ENCODE measurements at places on chromosomes 7 and 10.
A peak's percentile ranks its signal among the peaks of the same experiment; 100 is the strongest.

- DNase-seq, result no peak
Measured at GRCh38 chr10:128230401-128230800, 104.2 kb upstream of the MKI67 start.

DNA sequence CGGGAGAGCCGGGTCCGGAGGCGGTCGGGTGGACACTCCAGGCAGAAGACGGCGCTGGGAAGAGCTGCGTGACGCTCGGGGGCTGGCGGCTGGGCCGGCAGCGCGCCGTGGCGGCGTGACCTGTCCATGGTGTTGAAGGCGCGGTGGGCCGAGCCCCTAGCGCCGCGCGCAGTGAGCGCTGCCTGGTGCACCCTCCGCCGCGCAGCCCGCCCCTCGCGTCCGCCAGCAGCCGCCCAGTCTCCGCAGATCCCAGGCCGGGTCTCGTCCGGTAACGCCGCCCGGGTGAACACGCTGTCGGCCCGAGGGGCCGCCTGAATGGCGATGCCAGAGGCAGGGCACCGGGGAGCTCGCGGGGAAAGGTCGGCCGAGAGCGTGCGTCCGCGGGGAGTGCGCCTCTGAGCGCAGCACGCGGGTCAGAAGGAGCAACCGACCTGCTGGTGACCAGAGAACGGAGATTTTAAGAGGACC is 657 bp upstream of the TMEM178B start:
- peak; percentile 25 for DNase-seq

GRCh38 chr7:73429622-73430505 is 3.7 kb upstream of the FZD9 start:
- no peak for DNase-seq

DNA sequence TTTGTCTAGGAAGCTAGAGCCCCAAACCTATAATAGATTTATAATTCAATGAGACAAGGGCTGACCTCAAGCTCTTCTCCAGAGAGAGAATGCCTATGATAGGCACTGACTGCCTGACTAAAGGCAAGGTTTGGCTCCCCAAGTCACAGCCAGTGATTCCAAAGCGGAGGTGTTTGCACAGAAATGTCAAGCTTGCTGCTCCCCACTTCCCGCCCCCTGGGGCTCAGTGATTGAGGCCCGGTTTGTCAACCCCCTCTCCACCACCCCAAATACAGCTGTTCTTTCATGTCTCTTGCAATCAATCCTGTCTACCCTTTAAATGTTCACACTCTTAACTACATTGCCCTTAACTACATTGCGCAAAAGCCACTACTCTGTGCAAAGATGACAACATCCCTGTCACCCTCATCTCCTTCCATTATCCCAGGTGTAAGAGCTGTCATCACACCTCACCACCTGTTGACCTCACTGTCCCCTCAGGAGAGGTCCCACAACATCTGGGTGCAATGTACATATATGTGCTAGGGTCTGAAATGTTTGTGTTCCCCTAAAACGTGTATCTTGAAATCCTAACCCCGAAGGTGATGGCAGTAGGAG is 58.0 kb downstream of the NUDCD3 start:
- no peak for DNase-seq

DNA sequence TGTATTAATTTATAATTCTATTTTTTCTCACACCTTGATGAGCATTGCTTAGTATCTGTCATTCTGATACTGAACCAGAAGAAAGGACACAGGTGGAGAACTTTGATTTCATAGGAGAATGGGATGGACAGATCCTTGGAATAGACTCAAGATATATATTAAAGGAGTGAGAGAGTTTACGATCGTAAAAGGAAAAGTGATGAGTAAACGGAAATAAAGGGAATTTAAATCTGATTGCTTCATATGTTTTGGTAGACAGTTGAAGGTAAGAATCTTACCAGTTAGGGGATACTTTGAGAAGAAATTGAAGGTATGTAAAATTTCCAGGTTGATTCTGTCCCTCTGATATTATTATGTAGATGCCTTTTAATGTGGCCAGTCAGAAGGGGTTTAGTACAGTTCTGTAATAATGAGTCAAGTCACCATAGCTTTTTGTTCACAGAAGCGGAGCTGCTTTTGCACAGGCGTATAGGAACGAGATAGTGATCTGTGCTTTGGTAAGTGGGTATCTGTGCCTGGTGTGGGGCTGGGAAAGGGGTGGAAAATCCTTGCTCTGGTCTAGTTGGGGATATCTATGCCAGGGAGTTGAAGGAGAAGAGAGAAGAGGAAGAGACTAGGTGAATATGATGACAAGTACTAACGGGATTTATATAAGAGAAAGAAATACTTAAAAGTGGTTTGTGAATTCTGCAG is 15.4 kb downstream of the SP4 start:
- DNase-seq, result no peak

GRCh38 chr7:1579481-1580421 is 9.9 kb upstream of the PSMG3 start:
- DNase-seq, result peak; percentile 96

DNA sequence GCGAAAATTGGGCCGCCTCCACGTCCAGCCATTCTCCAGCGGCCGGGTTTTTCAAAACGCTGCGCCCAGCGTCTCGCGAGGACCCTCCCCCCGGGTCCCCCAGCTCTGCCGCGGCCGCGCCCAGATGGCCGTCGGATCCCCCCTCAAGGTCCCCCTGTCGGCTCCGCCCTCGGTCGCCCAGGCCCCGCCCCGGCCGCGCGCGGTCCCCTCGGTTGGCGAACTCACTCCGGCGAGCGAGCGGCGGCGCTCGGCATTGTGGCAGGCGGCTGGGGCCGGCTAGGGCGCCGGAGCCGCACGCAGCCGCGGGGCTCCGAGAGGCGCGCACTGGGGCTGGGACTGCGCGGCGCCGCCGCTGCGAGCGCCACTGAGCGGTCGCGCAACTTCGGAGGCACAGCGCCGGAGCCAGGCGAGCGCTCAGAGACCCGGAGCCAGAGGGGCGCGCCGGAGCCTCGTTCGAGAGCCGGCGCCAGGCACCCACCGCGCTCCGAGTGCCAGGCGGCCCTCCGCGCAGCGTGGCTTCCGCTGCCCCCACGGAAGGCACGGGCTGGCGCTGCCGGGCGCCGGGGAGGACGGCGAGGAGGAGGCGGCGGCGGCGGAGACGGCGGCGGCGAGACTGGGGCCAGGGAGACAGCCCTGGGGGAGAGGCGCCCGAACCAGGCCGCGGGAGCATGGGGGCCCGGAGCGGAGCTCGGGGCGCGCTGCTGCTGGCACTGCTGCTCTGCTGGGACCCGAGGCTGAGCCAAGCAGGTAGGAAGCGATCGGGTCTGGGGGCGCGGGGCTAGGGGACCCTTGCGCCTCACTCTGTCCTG is at the start of gene UNC5B:
UNC5B (plus strand) TSS at position 253 of the 809 bp plus-strand sequence; CDS start at position 669, 416 bp downstream.
- peak; percentile 97 for DNase-seq

DNA sequence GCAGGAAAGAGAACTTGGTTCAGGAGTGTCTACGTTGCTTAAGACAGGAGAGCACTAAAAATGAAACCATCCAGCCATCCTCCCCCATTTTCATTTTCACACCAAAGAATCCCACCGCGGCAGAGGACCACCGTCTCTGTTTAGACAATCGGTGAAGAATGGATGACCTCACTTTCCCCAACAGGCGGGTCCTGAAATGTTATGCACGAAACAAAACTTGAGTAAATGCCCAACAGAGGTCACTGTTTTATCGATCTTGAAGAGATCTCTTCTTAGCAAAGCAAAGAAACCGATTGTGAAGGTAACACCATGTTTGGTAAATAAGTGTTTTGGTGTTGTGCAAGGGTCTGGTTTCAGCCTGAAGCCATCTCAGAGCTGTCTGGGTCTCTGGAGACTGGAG is 1.4 kb upstream of the IL6 start:
- DNase-seq, result no peak

- no peak for DNase-seq
Measured at GRCh38 chr10:101841826-101842225, 1.8 kb downstream of the KCNIP2 start.

Measured in posterior cingulate gyrus (tissue), 11 donors.